ENCODE measurements at places on chromosomes 13 and 19.

- DNase-seq, result no peak
Observed at GRCh38 chr13:29532116-29532515, 63.4 kb downstream of the SLC7A1 start.

DNA sequence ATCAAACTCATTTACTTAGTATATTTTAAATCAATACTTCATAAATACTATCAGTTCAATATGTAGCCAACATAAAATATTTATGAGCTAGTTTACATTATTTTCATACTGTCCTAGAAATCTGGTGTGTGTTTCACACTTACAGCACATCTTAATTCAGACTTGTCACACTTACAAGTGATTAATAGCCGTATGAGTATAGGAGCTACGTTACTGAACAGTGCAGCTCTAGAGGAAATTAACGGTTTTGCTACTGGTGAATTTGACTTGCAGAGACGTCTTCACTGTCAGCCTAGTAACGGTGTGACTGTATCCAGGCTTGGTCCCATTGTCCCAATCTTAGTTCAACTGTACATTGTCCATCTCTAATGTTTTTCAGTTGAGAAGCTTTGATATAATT is 33.7 kb upstream of the POSTN start:
- no peak for DNase-seq

GRCh38 chr13:83878691-83879430 is 3.4 kb downstream of the SLITRK1 start:
- DNase-seq, result no peak

- DNase-seq, result no peak
Observed at GRCh38 chr13:113052971-113053370, 52.6 kb upstream of the F7 start.

GRCh38 chr13:76552807-76553206 is 333.4 kb downstream of the KCTD12 start:
- no peak for DNase-seq

- no peak for DNase-seq
Observed at GRCh38 chr13:35164324-35164932, 222.4 kb downstream of the NBEA start.

DNA sequence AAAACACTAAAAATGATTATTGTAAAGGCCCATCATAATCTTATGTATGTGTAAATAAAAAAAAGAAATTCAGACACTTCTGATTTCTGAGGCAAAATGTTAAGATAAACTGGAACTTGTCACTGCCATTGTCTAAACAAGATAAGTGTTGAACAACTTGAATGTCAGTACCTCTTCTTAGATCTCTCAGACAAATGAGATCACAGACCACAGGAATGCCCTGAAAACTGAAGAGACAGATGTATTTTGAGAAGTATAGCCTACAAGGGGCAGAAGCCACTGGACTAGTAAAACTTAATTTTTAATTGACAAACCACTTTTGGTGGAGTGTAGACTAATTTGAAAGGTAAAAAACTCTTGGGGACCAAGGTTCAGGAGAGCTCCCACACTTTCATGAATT is 375.5 kb upstream of the SLITRK5 start:
- no peak for DNase-seq

GRCh38 chr13:43489233-43489632 is 297.5 kb downstream of the ENOX1 start:
- DNase-seq, result no peak

Measured in T-helper 22 cell (primary cell).